NCI-H1930 (cell line): ENCODE measurements at places on chromosomes 6 and 20.

- DNase-seq = no peak
These were observed 97.7 kb downstream of the SLC16A10 start for GRCh38 chr6:111184827-111185532.

DNA sequence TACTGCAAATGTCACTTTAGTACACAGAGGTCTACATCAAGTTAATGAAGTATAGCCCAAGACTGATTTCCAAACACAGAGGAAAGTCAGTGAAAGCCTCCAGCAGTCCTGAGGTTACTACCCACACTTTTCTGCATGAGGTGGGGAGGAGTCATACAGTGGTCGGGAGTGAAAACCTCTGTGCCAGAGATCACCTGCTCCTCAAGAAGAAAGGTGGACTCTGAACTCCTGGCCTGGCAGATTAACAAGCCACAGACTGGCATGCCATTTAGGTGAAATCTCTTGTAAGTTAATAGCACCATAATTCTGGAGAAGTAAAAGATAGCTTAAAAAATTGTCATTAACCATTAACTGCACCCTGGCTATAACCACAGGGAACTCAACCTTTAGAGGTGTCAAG is 125.0 kb upstream of the LAMP5 start:
- DNase-seq = no peak

GRCh38 chr6:82772851-82773717 is 292.6 kb downstream of the UBE3D start:
- no peak for DNase-seq

DNA sequence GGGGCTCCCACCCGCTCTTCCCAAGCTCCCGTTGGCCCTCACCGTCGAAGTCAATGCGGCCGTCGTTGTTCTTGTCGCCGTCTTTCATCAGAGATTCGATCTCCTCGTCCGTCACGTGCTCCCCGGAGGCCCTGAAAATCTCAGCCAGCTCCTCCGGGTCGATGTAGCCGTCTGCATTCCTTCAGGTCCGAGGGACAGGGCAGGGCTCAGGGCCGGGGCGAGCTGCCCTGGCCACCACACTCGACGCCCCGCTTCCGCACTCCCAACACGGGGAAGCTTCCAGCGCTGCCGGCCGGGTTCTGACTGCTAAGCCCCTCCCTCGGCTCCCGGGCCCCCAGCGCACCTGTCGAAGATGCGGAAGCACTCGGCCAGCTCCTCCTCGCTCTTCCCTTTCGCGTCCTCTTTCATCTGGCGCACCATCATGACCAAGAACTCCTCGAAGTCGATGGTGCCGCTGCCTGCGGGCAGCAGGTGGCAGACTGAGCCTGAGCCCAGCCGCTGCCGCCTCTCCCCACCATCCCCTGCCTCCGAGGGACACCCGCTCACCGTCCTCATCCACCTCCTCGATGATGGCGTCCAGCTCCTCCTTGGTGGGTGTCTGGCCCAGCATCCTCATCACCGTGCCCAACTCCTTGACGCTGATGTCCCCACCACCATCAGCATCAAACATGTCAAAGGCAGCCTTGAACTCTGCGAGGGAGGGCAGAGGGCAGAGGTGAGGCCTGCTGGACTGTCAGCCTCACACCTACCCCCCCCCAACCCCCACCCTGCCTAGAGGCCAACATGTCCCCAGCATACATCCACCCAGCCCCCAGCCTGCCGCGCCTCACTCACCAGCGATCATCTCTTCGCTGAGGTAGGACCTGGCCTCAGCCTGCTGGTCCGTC is 2.9 kb downstream of the TNNC2 start:
- no peak for DNase-seq

- no peak for DNase-seq
These were observed 237.5 kb downstream of the ATXN1 start for GRCh38 chr6:16523606-16524379.

GRCh38 chr6:4023240-4023639 is 55.7 kb downstream of the FAM217A start:
- DNase-seq = no peak

GRCh38 chr20:36268440-36269342 is 32.4 kb downstream of the AAR2 start:
- no peak for DNase-seq

DNA sequence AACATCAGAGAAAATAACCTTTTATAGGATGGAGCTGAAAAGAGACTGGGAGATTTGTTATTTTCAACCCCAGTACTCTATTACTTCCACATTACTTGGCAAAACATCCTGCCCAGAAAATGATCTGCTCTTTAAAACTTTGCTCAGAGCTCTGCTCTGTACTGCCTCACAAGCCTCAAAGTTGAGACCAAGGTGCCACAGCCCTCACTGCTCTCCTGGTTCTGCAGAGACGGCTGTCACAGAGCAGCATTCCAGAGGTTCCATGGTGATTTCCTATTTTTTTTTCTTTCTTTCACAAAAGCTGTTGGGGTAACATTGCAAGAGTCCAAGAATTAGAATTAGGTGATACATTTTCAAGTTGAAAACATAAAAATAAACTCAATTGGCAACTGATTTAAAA is 155.2 kb downstream of the UBE3D start:
- no peak for DNase-seq

GRCh38 chr6:100554228-100554627 is 89.5 kb upstream of the SIM1 start:
- DNase-seq = no peak
